Stimulated activated CD4-positive, alpha-beta T cell treated with anti-CD3 and anti-CD28 coated beads, TNF-alpha, amount 100 ng/mL, for 1 hour (primary cell): ENCODE measurements at places on chromosomes 16 and 17.

DNA sequence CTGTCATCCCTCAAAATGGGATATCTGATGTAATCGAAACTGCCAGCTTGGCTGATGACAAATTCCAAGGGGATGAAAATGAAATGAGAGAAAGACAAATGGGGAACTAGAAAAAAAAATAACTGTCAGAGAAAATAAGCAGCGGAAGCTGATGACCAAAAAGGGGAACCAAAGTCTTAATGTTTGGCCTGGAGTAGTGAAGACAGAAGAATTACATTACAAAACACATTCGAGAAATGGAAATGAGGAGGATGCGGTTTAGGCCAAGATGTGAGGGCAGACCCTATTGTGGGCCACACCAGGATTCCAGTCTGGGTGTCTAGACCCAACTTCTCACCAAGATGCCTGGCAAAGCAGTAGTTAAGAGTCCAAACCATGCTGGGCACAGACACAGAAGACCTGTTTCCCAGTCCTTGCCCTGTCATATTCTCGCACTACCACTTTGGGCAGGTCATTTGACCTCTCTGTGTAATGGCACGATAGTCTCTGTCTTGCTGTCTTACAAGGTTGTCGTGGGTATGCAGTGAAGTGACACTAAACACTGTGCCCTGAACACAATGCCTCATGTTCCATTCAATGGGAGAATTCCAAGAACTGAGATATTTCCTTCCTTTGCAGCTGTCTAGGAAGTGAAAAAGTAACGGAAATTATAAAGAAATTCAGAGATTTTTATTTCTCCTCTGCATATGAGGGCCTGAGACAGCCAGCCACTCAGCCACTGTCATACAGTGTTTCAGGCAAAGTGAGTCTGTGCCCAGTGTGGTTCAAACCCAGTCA lies 12.3 kb upstream of the CCL2 start:
- no peak for DNase-seq

DNA sequence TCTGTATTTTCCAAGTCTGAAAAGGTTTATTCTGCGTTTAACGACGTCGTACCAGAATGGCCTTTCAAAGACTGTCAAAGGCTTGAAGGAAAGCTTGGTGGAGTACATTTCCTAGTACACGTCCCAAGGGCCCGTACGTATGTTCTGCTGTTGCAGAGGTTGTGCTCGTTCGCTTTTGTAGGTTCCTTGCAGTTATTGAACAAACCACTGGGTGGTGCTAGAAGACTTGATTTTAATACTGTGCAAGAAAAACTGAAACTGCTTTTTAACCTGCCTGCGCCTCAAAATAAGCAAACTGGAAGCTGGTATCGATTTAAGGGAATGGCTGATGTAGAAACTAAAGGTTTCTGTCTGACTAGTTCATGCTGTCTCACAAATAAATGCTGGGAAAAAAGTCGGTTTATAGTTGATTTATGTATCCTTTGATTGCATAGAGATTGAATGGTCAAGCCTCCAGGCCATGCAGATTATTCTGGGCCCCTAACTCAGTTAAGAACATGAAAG lies 54.6 kb downstream of the USP10 start:
- no peak for DNase-seq

DNA sequence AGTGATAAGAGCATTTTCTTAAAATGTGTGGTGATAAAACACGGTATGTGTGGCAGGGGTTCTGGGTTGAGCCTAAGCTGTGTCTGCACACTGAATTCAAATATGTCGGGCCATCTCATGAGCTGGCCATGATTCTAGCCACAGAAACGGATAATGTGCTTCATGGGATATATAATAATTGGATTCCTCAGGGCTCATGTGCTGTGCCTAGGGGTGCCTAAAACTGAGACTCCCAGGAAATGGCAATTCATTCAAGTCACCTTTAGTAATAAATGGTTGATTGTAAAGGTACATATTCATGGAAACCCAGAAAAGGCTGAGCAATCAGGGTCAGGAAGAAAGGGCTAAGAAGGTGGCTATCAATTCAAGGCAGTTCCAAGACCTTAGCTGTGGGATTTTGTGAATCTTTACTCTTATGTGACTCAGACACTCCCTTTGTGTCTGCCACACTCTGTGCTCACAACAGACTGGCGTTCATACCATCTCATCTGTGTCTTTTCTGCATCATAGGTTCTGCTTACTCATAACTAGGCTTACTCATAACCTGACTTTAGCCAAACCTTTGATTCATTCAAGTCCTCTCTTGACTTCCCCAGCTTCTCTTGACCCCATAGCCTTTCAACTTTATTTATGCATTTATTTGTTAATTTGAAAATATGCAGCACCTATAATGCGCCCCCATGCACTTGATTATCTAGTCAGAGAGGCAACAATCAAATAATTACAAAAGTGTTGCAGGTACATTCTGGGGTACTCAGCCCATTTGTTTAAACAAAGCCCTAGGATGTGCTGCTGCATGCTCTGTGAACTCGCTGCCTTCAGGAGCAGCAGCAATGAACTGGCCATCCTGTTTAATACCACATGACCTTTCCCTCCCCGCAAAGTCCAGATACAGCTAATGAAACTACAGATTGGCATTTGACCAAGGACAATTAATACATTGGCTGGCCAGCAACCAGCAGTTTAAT lies 28.4 kb upstream of the MED13 start:
- DNase-seq, result no peak

- no peak for DNase-seq
These were observed 107.0 kb upstream of the CACNG5 start for GRCh38 chr17:66727634-66728570.

DNA sequence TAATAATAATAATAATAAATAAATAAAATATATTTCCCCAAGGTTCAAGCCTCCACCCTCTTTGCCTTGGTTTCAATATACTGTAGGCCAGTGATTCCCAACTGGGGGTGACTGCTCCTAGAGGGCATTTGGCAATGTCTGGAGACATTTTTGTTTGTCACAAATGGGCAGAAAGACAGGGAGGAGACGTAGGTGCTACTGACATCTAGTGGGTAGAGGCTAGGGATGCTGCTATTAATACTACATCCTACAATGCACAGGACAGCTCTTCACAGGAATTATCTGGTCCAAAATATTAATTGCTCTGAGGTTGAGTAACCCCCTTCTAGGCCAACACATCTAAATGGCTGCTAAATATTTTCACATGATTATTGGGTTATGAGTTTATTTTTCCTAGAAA lies 12.8 kb upstream of the PRR14 start:
- DNase-seq, result no peak

DNA sequence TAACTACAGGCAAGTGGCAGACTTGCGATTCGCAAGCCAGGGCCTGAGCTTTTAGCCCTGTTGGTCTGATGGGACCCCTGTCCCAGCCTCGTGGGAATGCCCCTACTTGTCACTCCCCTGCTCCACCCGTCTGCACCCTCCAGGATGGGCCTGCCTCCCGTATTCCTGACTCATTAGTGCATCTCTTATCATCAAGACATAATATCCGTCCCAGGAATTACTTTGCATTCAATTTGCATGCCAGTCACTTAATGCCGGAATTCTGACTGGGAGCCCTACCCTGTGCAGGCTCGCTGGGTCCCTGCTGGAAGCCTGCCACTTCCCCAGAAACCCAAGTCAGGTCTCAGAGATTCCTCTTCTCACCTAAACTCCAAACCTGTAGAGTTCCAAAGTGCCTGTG lies 3.3 kb downstream of the PRSS53 start:
- DNase-seq, result no peak

GRCh38 chr16:58299757-58300349 lies 5.0 kb upstream of the PRSS54 start:
- DNase-seq, result no peak

- DNase-seq, result no peak
These were observed 654 bp downstream of the WFDC1 start for GRCh38 chr16:84295203-84295860.

GRCh38 chr17:77899498-77899897 lies 59.0 kb upstream of the TNRC6C start:
- DNase-seq, result no peak

DNA sequence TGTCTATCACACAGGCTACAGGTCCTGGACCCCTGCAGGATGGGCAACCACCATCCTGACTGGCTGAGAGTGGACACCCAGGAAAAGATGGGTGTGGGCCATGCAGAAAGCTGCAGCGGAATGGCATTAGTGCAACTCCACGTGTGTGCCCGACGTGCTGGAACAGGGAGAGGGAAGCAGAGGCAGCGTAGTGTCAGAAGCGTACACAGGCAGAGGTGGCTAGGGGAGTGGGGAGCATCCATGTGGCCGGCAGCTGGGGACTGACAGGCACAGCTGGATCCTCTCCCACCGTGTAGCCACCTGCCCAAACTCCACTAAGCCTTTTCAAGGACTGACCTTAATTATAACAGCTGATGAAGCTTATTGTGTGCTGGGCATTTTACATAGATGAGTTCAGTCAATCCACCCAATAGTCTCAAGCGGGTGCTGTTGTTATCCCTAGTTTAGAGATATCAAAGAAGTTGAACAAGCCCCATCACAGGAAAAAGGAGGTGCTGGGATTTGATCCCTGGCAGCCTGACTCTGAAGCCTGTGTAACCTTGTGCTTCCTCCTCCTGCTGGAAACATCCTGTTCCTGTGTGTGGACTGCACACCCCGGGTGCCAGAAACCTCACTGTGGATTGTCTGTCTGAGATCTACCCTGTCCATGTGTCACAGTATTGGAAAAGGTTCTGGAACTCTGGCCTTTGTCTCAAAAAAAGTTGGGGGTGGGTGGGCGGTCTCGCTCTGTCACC lies 114.0 kb downstream of the PRKCA start:
- DNase-seq, result no peak

DNA sequence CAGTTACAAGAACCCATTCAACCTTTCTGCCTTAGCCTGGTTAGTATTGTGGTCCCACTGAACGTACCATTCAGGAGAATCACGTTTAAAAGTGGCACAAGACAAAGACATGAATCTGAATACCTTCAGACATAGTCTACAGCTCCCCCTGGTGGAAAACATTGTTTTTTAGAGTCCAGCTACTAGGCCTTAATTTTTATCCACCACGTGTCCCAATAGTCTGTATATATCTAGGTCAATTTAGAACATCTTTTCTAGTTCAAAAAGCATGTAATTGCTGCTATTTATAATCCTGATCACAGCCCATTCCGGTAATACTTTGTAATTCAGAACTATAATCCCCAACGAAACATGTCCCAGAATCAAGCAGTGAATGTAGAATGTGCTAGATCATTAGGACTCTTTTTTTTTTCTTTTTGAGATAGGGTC lies 13.7 kb upstream of the GUCY2D start:
- DNase-seq, result no peak

GRCh38 chr16:2007081-2007836 lies 2.4 kb downstream of the ZNF598 start:
- DNase-seq, result no peak
